ENCODE measurements at places on chromosomes 1 and 21.

DNA sequence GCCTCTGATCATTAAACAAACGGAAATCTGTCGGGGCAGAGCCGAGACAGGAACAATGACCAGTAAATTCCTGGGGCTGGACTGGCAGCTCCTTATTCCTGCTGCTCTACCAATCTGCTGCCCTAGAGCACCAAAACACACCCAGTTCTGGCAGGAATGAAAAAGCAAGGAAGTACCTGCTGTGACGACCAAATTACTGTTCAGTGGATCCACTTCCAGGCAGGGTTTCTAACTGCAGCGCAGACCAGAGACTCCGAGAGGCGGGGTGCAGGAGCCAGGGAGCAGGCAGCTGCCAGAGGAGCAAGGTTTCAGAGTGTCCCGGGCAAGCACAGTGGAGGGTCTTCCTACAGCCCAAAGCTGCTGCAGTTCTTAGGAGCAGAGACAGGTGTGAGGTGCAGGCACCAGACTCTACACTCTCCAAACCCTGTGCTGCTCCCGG, 32.4 kb downstream of the KANK4 start:
- DNase-seq, result no peak

DNA sequence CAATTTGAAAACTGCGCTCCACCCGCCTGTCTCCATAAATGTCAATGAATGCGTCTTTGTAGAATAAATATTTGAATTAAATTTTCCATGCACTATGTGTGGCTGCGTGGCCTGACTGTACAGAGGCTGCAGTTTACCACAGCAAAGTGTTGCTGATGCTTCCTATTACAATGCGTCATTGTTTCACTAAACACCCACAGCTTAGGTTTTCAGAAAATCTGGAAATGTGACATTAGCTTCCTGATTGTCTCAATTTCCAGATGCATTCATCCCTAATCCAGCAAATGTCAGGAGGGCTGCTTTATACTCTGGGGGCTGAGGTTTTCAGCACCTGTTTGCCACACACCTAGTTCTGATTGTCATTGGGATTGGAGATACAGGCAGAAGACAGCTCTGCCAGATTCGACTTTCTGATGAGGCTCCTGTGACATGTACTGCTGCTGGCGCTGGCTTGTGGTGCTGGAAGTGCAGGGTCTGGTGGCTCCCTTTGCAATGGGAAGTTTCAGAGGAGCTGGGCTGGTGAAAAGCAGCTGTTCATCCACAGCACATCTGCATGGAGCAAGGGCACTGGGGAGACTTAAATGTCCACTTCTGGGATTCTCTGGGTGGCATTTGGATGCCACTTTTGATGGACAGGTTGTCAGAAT, 40.0 kb downstream of the URB2 start:
- no peak for DNase-seq

GRCh38 chr1:206579747-206580437, 32.4 kb downstream of the EIF2D start:
- peak; percentile 85 for DNase-seq

DNA sequence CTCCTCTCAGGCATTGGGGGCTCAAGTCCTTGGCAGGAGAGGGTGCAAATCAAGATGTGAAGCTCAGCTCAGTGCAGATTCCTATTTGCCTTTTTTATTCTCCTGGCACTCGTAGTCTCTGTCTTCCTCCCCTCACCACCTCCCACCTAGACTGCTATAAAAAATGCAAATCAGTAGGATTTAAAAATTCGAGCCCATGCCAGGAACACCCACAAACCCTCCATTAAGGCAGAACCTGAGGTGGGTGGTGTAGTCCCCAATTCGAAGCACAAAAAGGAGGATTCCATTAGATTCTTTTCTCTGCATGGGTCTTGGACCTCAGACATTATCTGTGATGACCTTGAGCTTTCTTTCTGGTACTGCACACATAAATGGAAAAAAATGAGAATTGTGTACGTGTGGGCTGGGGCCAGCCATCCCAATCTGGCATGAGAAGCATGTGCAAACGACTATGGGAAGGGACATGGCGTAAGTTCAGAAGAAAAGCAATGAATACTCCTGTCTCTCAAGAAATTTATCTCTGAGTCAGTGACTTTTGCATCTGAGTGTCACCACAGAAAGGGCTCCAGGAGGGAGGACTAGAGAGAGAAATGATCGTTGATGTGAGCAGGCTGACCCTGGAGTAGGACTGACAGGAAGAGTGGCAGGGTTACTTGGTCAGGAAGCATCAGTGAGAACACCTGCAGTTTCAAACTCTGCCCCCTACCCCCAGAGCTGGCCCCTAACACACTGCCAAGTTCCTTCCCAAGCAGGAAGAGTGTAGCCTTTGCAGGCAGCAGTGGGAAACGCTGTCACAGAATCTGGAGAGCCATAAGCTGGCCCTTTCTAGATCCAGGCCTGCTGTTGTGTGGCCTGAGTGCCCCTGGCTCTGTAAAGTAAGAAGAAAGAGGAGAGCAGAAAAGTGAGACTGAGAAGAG, 1.7 kb downstream of the INKA2 start:
- no peak for DNase-seq

GRCh38 chr1:69777423-69777822, 209.7 kb downstream of the LRRC7 start:
- DNase-seq, result no peak

- DNase-seq, result no peak
Observed at GRCh38 chr1:60589916-60590315, 492.4 kb upstream of the NFIA start.

DNA sequence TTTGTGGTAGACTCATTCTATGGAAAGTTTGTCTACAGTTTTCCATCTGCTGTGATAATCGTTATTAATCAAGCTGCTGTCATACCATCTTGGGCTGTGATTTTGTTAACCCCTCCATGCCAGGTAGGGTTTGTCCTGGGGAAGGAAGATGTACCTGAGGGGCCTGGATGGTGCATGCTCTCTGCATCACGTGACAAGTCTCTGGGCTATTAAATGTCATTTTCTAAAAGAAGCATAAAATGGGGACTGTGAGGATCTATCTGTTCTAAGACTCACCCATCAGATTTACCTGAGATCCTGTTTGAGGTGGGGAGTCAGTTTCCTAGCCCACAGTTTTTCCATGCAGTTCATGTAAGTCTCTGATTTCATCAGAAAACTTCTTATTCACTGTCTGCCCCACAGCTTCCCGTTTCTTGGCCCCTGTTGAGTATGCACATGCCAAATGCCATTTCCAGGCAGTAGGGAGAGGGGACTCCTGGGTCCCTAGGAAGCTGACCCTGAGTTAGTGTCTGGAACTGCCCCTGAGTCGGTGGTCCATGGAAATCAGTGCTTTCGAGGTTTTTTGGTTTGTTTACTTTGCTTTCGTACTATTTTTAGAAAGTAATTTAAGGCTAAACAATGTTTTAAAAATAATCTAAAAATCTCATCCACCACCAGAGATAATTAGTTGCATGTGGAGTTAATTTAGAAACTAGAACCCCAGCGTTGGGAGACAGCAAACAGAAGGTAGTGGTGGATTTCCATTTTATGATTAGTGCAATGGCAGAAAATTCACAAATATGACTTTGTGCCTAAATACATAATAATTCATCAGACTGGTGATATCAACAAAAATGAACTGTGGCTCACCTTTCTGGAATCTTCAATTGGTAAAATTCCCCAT, 46.7 kb downstream of the ZBTB18 start:
- DNase-seq, result no peak

DNA sequence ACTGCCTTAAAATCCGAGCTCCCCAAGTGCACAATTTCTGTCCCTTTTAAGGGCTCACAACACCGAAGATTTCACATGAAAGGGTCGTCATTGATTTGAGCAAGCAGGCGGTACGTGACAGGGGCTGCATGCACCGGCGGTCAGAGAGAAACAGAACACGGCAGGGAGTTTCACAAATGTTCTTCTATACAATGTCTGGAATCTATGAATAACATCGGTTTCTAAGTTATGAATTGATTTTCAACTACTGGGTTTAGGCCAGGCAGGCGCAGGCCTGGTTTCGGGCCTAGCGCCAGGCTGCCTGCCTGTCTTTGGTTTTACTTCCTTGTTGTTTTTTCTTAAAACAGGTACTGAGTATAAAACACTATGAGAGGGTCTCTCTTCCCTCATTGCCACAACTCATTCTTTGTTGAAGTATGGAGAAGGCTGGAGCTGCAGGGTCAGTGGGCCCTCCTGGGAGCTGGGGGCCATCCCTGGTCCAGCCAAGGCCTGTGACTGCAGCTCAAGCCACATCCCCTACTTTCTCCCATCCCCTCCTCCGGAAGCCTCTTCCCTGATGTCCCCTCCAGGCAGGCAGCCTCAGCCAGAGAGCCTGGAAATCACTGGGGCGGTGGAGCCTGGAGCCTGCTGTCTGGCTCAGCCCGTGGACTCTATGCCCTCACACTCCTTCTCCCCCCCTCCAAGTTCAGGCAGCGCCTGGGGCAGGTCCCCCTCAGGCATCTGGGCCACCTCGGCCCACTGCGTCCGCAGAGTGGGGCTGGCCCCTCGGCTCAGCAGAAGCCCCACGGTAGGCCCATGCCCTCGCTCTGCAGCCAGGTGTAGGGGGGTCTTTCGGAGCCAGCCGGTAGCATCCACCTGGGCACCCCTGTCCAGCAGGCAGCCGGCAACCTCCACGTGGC, 2.4 kb downstream of the ANKRD65 start:
- no peak for DNase-seq

GRCh38 chr1:94286864-94287437, 49.6 kb upstream of the ARHGAP29 start:
- DNase-seq, result no peak

All from CD4-positive, alpha-beta T cell treated with Interleukin-2 at 100 ng/mL for 4 hours (primary cell).